Neuronal stem cell (in vitro differentiated cells): ENCODE measurements at places on chromosomes 6 and 20.

GRCh38 chr6:162343936-162344645, 383.5 kb downstream of the PRKN start:
- DNase-seq = no peak

GRCh38 chr6:160300076-160300695, 41.6 kb upstream of the SLC22A2 start:
- no peak for DNase-seq

DNA sequence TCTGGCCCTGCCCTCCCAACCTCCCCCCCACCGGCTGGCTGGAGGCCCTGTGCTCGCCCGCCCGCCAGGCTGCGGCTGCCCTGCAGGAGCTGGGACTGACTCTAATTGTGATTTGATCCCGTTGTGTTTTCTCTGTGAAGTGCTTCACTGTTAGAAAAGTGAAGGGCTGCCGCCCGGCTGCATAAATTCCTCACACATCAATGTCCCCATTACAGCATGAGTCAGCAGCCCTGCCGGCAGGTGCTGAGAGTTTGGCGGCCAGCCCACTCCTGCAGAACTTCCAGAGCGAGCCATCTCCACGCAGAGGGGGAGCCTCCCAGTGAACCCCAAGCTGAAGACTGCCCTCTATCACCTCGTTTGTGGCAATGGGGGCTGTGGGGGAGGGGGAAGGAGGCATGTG, 137.9 kb downstream of the DLL1 start:
- DNase-seq = peak; percentile 62

GRCh38 chr6:7373739-7374138, 15.8 kb downstream of the CAGE1 start:
- DNase-seq = no peak

DNA sequence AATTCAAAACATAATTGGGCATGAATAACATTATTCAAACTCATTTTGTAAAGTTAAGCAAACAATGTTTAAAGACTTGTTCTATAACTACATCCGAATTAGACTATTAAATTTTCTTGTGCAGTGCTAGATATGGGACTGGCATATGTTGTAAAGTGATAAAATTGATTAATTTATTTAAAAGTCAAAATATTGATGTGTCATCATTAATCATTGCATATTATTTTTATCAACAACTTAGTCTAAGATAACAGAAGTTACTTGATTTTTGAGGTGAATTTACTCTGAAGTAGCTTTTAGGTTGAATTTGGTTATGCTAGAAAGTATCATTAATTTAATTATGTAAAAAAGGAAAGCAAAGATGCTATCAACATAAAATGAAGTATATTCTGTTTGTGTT, 244.6 kb downstream of the CLVS2 start:
- no peak for DNase-seq

DNA sequence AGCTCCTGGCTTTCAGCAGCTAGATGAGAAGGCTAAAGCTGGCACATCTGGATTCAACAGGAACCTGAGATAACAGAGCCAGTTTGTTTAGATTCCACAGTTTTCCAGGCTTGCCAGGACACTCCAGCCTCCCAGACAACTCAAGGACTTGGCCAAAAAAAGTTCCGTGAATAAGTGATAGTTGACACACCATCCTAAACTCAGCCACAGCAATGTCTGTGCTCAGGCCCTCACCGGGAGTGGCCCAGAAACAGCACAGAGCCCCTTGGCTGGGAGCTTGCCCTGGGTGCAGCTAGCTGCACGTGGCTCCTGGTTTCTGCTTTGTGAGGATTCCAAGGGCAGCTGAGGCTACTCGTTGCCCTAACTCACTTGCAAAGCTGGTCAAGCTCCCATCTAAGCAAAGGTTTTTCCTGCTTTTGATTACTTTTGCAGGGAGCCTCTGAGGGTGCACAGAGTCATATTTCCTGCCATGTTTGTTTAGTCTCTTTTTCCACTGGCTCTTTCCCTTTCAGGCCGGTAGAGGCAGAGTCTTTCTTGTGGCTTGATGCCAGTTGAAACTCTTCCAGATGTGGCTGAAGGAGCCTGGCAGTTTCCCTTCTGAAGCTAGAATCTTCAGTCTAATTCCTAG, 118.3 kb upstream of the ECI2 start:
- DNase-seq = no peak

GRCh38 chr6:29965873-29966601, 23.7 kb downstream of the HLA-A start:
- no peak for DNase-seq
